ENCODE measurements at places on chromosomes 1 and 21.

- DNase-seq, result no peak
Measured at GRCh38 chr1:113675302-113675701, 84.0 kb downstream of the PHTF1 start.

- DNase-seq, result no peak
Measured at GRCh38 chr1:100832694-100833428, 61.8 kb downstream of the EXTL2 start.

DNA sequence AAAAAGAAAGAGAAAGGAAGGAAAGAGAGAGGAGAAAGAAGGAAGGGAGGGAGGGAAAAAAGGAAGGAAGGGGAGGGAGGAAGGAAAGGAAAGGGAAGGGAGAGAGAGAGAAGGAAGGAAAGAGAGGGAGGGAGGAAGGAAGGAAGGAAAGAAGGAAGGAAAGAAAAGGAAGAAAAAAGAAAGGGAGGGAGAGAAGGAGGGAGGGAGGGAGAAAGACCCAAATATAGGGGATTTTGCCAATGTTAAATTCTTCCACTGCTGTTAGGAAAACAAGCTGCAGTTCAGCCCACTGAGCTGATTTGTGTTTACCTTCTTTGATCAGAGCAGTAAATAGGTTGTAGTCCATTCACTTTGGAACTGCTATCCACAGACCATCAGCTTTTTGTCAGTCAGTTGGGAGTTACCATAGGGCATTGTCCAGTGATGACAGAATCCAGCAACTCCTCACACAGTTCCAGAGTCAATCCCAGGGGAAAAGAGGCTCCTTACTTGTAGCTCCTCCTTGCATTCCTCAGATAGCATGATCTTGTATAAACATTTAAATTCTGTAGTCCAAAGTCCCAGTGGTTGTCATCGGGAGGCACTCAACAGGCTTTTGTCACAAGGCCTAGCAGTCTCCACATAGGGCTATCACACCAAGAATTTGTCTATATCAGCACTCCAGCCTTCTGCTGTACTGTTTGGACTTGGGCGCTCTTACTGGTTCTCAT is 13.5 kb upstream of the PPP1R8 start:
- DNase-seq, result no peak

- DNase-seq, result no peak
Measured at GRCh38 chr1:153597206-153597605, 15.7 kb downstream of the S100A16 start.

DNA sequence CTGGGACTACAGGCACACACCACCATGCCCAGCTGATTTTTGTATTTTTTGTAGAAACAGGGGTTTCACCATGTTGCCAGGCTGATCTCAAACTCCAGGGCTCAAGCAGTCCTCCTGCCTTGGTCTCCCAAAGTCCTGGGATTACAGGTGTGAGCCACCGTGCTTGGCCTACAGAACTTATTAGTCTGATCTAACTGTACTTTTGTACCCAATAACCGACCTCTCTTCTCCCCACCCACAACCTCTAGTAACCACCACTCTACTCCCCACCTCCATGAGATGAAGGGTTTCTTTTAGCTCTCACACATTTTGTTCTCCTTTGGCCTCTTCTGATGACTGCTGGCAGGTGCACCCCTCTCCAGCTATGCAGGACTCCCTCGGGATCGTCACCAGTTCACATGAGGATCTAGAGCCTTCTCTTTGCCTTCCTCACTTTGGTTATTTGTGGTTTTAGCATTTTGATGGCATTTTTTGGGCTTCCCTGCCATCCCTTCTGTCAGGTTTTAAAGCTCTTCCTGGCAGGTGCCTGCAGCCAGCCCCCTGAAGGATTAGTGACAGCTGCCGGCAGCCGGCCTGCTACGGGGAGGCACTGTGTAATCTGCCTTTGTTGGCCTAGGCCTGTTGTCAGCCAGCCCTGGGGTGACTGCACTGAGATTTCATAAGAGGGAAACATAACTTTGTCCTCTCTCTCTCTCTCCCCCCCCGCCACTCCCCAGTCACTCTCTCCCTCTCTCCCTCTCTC is 99.8 kb upstream of the ATP1A1 start:
- no peak for DNase-seq

DNA sequence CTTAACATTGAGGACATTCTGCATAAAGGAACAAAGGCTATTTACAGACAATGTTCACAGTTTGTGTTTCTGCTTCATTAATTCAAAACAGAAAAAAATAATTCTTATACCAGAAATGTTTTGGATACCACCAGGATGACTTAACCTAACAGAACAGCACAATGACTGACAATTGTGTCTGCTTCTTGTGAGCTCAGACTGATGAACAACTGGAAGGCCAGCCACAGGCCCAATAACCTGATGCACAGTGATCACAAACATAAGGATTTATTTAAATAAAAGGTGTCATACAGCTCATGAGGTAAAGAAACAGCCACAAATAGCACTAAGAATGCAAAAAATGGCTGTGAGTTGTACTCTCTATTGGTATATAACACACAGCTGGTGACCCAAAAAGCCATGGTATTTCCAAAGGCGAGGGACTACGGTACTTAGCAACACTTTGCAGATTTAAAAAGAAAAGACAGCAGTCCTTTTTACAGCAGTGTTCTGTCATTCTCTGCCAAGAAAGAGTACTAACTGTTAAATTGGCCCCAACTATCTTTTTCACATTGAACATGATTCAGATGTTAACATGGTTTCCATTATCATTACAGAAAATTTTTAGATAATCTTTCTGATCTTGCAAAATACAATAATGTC is 32.1 kb upstream of the DDAH1 start:
- DNase-seq, result no peak

GRCh38 chr1:12541274-12542137 is 76.5 kb downstream of the DHRS3 start:
- no peak for DNase-seq

DNA sequence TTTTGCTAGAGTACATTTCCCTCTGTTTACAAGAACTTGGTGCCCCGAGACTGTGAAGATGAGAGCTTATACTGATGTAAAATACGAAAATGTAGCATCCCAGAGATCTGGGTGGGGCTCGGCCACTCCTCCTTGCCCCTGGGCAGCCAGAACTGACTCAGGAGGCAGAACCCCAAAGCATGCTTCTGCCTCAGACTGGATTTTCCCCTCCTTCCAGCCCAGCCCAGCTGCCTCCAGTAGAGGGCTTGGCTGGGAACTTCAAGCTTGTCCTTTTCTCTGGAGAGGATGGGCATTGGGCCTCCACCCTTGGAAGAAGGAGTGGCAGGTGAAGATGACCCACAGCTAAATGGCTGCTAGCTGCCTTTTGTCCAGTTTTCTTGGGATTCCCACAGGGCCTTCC is 24.3 kb upstream of the BTG2 start:
- DNase-seq, result no peak

GRCh38 chr1:156144742-156145141 is 8.6 kb upstream of the SEMA4A start:
- no peak for DNase-seq
